ENCODE measurements at places on chromosomes 1 and 21.

- no peak for DNase-seq
Observed at GRCh38 chr1:221149111-221149510, 269.9 kb downstream of the HLX start.

- DNase-seq, result no peak
Observed at GRCh38 chr1:203101813-203102634, 16.2 kb upstream of the MYOG start.

DNA sequence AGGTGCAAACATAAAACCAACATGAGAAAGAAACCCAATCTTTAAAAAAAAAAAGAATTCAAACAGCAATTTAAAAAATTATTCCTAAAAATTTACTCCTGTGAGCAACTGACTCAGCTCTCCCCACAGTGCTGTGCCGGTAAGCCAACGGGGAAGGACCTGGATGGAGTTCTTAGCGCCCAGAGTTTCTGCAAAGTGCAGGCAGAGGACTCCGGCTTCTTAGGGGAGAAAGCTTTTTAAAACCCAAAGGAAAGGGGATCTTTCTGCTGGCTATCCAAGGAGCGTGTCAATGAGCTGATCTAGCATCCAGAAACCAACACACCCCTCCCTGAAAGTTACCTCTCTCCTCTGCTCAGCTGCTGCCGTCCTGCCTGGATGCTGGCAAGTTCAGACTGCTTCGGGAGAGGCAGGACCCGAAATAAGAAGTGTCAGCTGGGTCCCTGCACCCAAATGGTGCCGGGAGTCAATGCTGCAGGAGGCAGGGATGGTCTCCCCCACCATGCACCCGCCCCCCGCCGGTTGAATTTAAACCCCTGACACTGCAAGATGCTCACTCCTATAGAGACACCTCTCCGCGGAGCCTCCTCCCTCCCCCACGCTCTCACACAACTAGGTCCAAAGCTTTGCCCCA is 32.2 kb upstream of the H6PD start:
- no peak for DNase-seq

DNA sequence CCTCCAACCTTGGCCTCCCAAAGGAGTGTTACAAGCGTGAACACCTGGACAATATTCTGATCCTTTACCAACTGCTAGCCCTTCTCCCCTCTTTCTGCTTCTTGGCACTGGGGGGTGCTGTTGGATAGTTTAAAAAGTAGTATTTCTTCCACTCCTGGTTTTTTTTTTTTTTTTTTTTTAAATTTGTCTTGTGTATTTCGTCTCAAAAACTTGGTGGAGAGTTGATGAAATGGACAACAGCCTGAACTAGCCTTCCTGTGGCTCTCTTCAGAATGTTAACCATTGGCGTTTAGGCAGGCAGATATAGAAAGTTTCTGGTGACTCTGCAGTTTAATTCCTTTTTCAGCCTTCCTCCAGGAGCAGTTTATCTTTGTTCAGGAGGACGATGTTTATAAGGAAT is 69.7 kb upstream of the USP24 start:
- no peak for DNase-seq

Data from activated CD4-positive, alpha-beta T cell treated with anti-CD3 and anti-CD28 coated beads, Interleukin-2, amount 50 U/mL, for 48 hours (primary cell).